ENCODE measurements at places on chromosomes 3 and 15.

GRCh38 chr3:117277816-117278215 is 568.2 kb downstream of the TUSC7 start:
- DNase-seq = no peak

DNA sequence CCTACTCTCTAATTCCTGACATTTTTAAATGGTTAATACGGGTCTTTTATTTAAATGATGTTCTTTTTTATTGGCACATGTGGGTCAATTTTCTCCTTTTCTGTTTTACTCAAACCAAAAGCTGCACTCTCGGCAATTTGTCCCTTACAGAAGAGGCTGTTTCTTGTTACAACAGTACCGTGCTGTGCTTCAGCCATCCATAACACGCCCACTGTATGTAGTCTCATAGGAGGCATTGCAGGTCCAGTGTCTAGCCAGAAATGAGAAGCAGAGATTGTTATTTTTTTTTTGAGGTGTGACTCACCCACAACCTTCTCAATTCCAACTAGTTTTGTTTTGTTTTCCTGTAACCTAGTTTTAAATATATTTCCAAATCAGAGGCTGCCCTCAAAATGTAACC is 164.6 kb downstream of the GMNC start:
- no peak for DNase-seq

GRCh38 chr15:88256279-88257230 is at the start of gene NTRK3:
TSS of gene NTRK3 (minus strand) at chr15:88256739. CDS start at chr15:88256153, 586 bp downstream.
- DNase-seq = no peak

DNA sequence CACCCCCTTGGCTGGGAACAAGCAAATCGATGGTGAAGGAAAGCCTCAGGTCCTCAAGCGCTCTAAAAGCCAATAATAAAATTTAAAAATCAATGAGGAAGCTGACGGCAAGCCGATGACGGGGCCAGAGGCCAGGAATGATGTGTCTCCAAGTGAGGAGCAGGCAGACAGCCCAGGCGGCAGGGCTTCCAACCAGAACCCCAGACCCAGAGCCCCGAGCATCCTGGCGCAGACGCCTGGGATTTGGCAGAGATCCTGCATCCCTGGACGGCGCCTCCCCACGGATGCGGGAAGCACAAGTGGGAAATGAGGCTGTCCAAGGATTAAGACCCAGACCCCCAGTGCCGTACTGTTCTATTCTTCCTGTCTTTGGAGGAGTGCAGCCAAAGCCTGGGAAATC is 123.0 kb upstream of the PROK2 start:
- DNase-seq = no peak

DNA sequence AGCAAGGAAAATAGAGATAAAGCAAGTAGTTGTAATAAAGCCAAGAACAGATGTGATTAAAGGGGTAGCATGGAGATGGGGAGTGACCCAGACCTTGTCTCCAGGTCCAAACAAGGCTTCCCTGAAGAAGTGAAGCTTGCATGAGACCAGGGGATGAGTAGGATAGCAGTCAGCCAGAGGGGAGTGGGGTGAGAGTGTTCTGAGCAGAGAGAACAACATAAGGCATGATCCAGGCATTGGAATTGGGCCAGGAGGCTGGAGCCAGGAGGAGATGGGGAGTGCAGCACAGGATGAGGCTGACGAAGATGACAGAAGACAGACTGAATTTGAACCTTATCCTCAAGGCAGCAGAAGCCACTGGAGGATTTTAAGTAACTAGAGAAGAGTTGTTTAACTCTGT is 7.2 kb downstream of the TMOD2 start:
- no peak for DNase-seq

DNA sequence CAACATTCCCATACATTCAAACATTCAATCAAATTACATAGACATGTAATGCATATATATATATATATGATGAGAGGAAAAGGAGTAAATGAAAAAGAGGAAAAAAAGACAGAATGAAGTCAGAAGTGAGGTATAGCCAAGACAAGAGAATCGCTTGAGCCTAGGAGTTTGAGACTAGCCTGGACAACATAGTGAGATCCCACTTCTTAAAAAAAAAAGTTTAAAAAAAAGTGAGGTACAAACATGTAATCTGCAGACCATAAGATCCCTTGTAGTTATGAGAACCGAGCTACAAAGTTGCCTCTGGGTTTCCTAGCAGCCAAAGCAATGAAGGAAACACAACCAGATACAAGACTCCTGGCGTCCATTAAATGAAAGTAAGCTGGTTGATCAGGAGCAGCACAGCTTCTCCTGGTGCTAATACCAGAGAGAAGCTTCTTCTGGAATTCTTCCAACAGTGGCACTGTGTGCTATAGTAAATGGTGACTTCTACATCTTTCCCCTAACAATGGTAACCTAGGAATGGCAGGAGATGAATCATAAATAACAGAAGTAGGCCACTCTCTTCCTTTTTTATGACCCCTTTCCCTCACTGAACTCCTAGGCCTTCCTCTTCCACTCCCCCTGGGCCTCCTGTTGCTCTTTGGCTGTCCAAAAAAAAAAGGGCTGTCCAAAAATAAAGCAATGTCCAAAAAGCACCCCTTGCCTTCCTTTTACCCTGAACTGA is 3.5 kb downstream of the KCNMB3 start:
- DNase-seq = no peak

DNA sequence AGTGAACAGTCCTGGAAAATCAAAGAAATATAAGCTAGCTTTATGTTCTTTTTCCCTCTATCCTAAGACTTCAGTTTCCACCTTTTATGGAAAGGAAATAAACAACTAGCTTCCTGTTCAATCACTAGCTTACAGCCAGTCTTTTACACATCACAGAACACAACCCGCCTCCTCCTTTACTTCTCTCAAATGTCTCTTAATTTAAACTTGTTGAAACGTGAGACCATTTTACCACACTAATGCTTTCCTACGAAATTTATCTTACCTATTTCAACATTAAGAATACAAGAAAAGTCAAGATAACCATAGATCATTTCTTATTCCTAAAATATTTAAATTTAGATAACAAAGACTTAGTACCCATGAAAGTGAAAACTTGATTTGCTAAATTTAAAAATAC is 6.2 kb downstream of the PRTG start:
- no peak for DNase-seq
